Right renal cortex interstitium (tissue), 3 donors: ENCODE measurements at places on chromosomes 11 and 22. TPM values are rescaled to one million over a fixed set of nuclear protein-coding genes. Genes with fewer than 3 reads are reported as not detected.

DNA sequence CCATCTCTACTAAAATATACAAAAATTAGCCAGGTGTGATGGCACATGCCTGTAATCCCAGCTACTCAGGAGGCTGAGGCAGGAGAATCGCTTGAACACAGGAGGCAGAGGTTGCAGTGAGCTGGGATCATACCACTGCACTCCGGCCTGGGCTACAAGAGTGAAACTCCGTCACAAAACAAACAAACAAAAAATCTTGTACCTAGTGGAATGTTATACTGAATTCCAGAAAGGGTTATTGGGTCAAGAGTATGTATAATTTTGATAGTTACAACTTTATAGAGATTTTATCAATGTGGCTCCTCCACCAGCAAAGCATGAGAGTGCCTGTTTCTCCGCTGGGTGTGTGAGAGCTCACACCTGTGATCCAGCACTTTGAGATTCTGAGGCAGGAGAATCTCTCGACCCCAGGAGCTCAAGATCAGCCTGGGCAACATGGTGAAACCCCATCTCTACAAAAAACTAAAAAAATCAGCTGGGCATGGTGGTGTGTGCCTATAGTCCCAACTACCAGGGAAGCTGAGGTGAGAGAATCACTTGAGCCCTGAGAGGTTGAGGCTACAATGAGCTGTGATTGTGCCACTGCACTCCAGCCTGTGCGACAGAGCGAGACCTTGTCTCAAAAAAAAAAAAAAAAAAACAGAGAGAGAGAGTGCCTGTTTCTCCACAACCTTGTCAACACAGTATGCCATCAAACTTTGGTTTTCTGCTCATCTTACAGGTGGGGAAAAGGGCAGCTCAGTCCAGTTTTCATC, 12.7 kb upstream of the FOLR1 start:
- no peak for DNase-seq

GRCh38 chr11:18005376-18006129, 7.3 kb downstream of the SERGEF start:
- no peak for DNase-seq

NAGA gene
- polyA plus RNA-seq = 22.9 TPM

GRCh38 chr11:47179655-47179991, 2.9 kb upstream of the ARFGAP2 start:
- no peak for DNase-seq

DNA sequence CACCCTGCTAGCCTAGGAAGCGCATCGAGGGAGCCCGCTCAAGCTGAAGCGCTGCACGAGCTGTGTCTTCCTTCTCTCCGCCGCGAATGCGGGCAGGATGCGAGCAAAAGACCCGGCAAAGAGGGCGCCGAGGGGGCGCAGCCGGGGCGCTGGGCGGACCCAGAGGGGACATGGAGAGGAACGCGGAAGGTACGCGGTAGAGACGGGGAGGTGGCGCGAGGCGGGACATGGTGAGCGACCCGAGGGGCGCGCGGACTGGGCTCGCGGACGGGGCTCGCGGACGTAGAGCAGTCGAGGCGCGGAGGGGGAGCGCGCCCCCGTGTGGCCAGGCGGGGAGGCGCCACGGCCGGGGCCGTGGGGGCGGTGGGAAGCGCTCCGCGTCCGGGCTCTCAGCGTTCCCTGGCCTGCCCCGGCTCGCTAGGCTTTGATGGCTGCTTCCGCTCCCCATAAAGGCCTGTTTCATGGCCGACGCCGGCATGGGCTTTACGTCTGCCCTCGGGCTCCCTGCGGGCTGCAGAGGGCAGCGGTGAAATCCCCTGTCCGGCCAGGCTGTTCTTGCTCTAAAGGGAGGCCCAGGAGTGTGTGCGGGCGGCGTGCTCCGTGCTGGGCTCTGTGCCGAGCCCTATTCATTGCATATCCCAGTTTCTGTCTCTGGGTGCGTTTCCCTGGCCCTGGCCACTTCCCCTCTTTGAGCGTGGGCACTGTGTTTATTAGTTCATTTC, 31.2 kb upstream of the TRIM29 start:
- no peak for DNase-seq

GRCh38 chr11:23604966-23605365, 744.7 kb upstream of the CCDC179 start:
- no peak for DNase-seq
